ENCODE measurements at places on chromosomes 1 and 21.

- DNase-seq = no peak
Observed at GRCh38 chr1:66311628-66312027, 222.3 kb upstream of the SGIP1 start.

DNA sequence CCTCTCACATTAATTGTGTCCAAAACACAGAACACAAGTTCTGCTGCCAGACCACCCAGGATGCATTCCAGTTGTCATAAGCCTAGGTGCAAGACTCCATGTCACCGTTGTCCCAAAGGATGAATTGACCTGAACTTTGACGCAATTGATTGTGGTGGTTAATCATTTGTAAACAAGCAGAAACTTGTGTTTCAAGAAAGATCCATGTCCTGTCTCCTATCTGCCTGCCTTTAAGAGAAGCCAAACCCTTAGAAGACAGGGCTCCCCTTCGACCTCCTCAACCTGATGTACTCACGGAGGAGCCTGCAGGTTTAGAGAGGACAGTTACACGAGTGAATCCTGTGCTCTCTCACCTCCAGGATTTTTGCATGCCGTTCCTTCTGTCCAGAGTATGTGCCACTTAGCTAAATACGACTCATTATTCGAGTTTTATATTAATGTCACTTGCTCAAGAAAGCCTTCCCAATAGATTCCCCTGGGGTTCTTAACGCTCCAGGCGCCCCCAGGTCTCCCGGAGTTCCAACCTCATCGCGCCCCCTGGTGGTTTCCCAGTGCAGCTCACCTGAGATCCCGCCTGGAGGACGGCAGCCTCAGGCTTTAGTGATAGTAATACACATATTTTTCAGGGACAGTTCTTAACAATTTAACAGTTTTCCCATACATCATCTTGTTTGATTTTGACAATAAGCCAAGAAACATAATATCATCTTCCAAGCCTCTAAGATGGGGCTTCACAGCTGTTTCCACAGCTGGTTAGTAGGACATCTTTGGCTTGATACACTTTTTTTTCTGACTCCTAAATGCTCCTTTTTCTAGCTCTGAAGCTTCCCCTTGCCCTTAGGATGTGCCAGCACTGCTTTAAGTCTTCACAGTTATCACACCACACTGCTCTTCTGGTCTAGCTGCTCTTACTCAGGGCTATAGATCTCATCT, 2.4 kb upstream of the C8B start:
- no peak for DNase-seq

DNA sequence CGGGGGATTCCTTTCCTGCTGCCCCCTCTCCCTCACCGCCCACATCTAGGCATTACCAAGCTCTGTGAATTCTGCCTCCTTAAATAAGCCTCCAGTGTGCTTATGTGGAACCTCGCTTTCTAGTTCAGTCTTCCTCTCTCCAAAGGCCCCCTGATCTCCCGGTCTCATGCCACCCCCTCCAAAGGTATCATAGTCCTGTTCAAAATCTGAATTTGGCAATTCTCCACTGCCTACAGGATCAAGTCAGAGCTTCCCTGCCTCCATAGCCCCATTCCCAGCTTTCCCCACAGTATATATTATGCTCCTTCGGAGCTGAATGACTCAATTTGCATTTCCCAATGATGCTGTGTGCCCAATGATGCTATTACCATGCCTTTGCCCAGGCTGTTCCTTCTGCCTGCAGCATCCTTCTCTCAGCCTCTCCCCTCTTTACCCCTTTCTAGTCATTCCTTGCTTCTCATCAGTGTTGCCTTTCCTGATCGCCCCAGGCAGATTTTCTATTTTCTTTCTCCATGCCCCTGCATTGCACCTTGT, 1.7 kb downstream of the AZIN2 start:
- DNase-seq = no peak

- no peak for DNase-seq
Observed at GRCh38 chr1:38221006-38221649, 174.5 kb upstream of the POU3F1 start.

GRCh38 chr1:18146886-18147285, 39.3 kb downstream of the IGSF21 start:
- DNase-seq = no peak

DNA sequence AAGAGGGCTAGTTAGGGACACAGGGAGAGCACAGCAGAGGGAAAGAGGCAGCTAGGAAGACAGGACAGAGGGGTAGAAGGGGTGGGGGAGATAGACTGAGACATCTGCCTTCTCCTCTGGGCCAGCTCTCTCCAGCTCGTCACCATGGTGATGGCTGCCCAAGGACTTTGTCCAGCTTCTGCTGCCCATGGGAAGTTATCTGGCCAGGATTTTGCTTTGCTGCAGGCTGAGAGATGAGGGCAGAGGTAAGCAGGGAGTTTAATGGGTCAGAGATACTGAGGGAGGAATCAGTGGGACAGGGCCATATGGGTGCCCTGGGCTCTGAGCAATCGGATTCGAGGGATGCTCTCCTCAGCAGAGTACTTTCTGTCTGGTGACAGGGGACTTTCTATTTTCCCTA, 34.5 kb upstream of the GPR37L1 start:
- DNase-seq = no peak

DNA sequence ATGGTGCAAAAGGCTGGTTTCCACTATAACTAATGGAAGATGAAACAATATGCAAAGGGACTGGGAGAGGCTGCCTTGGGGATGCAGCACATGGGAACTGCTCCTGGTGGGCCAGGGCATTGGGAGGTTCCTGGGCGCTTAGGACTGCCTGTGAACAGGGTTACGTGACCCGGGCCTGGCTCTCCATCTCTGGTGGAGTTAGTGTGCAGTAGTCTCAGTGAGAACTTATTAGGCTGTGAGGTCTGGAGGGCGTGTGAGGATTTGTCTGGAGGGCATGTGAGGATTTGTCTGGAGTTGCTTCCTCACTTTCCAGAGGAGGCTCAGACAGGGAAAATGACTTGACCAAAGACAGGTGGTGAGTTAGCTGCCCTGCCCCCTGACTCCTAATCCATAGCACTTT, 1.5 kb upstream of the ETV3L start:
- DNase-seq = no peak

DNA sequence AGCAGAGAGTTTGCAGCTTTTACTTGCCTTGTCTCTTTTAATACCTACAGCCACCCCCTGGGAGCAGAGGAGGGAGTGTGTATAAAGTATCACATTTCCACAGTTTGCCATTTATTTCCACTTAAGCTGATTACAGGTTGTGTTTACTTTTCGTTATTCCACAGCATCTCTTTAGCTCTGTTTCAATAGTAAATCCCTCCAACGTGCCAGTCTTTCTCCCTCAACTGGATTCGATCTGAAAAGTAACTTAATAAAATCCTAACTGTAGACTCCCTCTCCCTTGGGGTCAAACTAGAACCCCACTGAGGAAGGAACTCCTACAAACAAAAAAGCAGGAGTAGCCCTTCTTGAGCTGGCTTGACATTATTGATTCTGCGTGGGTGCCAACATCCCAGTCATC, 3.1 kb upstream of the FCGR2A start:
- DNase-seq = no peak

DNA sequence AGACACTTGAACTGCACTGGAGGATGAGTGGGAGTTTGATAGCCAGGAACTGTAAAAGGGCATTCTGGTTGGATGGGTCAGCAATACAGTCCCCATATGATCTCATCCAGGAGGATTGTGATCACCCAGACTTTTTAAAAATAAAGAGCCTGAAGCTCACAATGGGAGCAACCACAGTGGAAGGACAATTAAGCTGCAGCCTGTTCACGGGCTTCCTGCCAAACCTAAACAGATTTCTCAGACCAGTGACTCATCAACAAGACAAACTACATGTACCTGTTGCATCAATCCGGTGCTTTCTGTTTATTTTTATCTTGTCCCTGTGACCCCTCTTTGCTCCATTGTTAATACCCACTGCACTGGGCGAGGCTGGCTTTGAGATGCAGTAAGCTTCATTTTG, 52.3 kb downstream of the PAPPA2 start:
- no peak for DNase-seq

- DNase-seq = no peak
Observed at GRCh38 chr1:3247521-3248121, 178.6 kb downstream of the PRDM16 start.

DNA sequence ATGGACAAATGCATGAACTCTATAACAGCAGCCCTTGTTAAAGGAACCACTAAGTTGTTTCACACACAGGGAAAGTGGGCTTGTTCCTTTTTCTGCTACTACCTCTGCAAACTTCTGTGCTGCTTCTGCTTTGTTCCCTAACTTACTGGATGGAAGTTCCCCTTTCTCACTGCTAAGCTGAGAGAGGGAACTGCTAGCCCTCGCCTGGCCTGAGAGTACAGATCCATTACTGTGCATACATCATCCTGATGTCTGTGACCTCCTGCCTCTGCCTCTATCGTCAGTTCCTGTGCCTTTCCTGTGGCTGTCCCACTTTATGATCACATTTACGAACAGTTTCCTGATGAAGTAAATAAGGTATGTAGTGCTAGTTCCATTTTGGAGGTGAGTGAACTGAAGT, 3.5 kb downstream of the GNAT2 start:
- no peak for DNase-seq

- no peak for DNase-seq
Observed at GRCh38 chr1:175067362-175068106, at the start of gene TNN. TSS of gene TNN (plus strand) at chr1:175067833. CDS start at chr1:175077419, 9,586 bp downstream.

- no peak for DNase-seq
Observed at GRCh38 chr1:2179283-2180013, 15.1 kb downstream of the FAAP20 start.

DNA sequence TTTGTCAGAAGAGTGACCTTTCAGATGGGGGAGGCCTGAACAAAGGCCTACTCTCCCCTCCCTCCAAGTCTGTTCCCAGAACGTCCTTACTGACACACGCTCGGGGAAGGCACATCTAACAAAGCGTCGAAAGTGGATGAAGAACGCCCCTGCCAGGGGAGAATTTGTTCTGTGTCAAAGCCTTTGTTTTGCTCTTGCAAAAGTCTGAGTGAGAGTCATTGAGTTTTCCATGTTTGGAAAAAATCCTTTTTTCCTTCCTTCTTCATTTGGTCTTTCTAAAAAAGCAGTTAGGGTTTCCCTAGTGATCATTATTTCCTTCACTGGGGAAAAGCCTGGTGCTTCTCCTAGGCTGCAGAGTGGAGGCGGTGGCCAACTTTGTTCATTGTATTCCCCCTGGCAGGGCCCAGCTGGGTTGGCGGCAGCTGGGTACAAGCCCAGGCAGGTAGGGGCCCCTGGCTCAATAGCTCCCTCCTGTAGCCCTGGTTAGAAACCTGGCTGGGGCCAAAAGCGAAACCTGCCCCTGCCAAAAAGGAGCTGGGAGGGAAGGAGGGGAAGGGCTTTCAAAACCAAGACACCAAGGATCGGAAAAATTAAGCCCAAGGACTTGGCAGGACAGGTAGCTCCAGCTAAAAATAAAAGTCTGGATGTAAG, 81.1 kb downstream of the ITPKB start:
- no peak for DNase-seq
